Mesendoderm (in vitro differentiated cells): ENCODE measurements at places on chromosomes 5 and 9.

GRCh38 chr5:73153513-73153912 lies 19.5 kb upstream of the TMEM174 start:
- no peak for DNase-seq

GRCh38 chr9:37286530-37287175 lies 135.8 kb upstream of the GRHPR start:
- DNase-seq: no peak

GRCh38 chr5:83426855-83427254 lies 44.7 kb upstream of the VCAN start:
- no peak for DNase-seq

DNA sequence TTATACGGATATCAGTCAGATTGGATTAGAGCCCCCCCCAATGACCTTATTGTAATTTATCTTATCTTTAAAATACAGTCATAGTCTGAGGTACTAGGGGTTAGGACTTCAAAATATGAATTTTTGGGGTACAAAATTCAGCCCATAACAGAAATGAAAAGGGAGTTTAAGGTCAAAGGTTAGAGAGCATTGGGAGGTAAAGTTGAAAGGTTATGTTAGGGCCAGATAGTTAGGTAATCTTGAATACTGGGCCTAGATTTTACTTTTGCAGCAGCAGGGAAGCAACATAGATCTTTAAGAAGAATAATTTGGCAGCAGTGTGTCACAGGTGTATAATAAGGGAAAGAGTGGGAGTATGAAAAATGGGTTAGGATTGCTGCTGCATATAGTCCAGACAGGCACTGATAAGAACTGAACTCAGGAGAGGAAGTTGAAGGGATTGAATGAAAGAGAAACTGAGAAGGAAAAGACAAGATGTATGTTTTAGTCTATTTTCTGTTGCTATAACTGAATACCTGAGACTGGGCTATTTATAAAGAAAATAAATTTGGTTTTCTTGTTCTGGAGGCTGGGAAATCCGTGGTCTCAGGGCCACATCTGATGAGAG lies 10.7 kb upstream of the GCNT4 start:
- no peak for DNase-seq

DNA sequence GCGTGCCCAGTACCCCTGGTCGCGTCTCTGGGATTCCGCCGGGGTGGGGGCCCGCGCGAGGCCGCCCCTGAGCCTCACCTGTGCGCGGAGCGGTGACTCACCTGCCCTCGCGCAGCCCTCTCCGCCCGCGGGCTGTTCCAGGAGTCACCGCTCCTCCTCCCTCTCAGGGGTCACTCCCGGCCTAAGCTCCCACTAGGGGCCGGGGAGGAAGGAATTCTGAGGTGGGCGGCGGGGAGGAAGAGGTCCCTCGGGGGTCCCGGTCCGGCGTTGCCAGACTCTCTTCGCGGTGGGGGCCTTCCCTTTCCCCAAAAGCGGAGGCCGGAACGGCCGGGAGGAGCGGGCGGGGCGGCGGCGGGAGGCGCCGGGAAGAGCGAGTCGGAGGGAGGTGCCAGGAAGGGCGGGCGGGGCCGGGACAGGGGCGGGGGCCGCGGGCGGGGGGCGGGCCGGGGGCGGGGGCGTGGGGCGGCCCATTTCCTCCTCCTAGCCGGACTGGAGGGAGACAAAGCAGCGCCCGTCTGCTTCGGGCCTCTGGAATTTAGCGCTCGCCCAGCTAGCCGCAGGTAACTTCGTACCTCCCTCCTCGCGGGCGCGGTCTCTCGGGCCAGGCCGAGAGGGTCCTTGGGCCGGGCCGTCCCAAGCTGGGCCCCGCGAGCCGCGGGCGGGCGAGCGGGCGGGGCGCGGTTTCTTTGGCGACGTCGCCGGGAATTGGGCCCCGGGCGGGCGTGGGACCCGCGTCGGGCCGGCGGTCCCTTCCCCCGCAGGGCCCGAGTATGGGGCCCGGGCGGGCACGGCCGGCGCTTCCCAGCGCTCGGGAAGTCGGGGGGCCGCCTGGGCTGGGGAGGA lies at the start of gene CTNNA1:
TSS of gene CTNNA1 (plus strand) at position 475 of the 843 bp plus-strand sequence. CDS start 28,500 bp downstream, outside the sequence.
- peak; percentile 94 for DNase-seq

GRCh38 chr5:89729623-89730301 lies 679.8 kb downstream of the CETN3 start:
- peak; percentile 63 for DNase-seq

GRCh38 chr5:7518947-7519560 lies 123.1 kb downstream of the ADCY2 start:
- DNase-seq: peak; percentile 85

- no peak for DNase-seq
Observed at GRCh38 chr5:3341446-3342240, 254.0 kb upstream of the IRX1 start.

GRCh38 chr5:138663009-138663408 lies 87.8 kb upstream of the HSPA9 start:
- DNase-seq: no peak

DNA sequence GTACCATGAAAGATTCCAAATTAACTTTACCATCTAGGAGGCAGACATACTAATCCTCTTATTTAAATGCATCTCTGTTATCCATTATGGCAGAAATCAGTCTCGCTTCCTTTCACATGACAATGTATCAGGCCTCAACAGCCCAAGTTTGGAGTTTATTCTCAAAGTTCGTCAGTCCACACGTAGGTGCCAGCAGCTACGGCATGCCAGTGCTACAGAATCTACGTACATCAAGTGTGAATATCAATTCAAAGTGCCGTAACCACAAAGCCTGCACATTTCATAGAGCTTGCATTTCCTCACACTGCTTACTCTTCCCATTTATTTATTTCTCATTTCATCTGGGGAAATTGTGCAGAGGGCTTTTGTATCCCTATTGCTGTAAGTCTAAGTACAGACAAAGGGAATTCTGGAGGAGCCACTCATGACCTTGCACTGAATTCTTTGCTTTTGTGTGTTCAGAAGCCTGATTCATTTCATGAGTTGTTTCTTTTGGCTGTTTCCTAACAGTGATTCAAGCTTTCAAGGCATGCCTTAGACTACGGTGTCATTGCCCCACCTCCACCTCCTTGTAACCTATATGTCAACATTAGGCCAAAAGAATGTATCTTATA lies 10.0 kb downstream of the ENC1 start:
- peak; percentile 56 for DNase-seq

GRCh38 chr5:80976985-80977384 lies 16.8 kb downstream of the RASGRF2 start:
- DNase-seq: no peak

- no peak for DNase-seq
Observed at GRCh38 chr5:23740029-23740428, 232.6 kb downstream of the PRDM9 start.

GRCh38 chr5:147140558-147140957 lies 94.3 kb upstream of the STK32A start:
- DNase-seq: no peak

GRCh38 chr5:146339715-146340259 lies 1.1 kb downstream of the POU4F3 start:
- DNase-seq: peak; percentile 22

DNA sequence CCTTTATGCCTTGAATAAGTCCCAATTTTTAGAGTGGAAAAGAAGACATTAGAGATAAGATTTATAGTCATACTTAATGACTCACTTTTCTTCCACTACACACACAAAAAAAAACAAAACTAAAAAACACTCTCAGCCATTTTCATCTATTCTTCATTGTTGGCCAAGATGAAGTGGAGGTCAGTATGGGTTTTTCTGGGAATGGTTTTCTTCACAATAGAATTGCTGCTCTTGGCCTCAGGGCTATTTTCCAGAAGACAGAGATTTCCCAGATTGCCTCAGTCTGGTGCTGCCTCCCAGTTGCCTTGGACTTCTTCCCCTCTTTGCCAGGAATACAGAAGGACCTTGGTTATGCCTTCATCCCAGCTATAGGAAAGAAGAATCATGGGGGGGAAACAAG lies 463.7 kb downstream of the TMEM232 start:
- no peak for DNase-seq

DNA sequence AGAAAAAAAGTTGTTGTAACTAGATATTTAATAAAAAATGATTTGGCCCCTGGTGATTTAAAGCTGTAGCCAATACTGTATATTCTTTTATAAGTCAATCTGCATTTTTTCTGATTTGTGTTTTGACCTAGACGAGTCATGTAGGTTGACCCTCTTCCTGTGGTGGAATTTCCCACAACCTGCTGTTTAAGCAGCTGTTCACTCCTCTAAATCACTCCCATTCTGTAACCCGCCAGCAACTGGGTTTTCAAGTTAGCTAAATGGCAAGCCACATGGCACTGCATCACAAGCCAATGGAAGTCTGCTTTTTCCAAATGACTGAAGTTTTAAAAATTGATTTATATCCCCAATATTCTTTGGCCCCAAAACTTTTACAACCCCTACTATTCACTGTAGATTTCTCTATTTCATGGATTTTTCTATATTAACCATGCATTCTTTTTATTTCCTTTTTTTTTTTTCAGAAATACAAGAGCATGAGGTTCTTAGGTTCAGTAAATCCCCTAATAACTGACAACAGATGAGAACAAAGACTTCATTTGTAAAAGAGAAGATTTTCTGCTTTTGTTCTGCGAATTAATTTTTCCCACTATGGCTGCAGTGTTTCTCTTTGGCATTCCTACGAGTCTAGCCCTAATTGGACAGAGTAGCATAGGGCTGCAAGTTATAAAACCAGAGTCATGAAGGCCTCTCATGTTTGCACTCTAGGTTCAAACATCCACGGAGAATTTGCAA lies 184.5 kb upstream of the TLE4 start:
- no peak for DNase-seq

- peak; percentile 24 for DNase-seq
Observed at GRCh38 chr5:146624179-146624578, 108.2 kb upstream of the GPR151 start.

DNA sequence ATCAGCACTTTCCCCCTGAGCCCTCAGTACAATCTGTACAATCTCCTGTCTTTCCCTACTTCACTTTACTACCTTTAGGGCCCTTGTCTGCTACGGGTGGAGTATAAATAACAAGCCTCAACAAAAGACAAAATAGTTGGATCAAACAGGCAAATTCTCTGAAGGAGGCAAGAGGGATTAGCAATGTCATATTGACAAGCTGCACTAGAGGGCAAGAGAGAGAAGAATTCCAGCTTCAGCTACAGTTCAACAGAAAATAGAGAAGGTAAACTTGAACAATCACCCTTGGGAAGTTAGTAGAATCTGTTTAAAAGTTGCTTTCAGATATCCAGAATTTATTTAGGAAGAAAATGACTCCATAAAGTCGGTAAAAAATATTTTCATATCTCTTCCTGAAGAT lies 68.4 kb upstream of the IZUMO3 start:
- DNase-seq: peak; percentile 68

- DNase-seq: no peak
Observed at GRCh38 chr9:38316166-38316780, 76.2 kb upstream of the ALDH1B1 start.

- DNase-seq: no peak
Observed at GRCh38 chr5:153748823-153749222, 258.4 kb downstream of the GRIA1 start.

DNA sequence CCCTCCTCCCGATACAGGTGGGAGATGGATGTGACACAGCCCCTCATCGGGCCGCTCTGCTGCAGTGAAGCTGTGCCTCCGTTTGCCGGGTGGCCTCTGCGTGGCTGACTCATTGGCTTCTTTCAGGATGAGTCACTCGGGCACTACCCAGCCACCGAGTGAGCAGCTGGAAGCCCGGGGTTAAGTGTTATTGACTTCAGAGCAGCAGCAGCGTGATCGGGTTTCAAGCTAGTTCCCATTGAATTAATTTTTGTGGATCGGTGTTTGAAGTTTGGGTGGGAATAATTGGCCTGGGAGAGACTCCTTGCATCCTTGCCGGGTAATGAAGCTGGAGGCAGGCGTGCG lies 266.4 kb upstream of the IRX4 start:
- peak; percentile 87 for DNase-seq

DNA sequence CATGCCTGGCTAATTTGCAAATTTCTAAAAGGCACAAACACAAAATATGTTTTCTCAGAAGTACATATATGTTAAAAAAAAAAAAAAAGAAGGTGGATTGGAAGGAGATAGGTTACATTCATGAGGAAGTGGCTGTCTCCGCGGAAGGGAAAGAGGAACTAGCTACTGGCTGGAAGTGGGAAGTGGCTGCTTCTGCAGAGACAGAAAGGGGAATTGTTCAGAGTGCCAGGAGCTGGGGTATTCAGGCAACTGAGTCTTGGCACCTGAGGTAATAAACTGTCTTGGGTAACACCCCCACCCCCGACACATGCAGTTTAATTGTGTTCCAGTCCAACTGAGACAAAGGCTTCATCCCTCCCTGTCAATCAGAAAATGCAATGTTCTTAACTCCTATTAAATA lies 45.6 kb downstream of the S1PR3 start:
- no peak for DNase-seq

GRCh38 chr5:102863764-102864560 lies 108.9 kb downstream of the PAM start:
- peak; percentile 9 for DNase-seq

- DNase-seq: no peak
Observed at GRCh38 chr9:5845157-5845531, 12.2 kb upstream of the ERMP1 start.

DNA sequence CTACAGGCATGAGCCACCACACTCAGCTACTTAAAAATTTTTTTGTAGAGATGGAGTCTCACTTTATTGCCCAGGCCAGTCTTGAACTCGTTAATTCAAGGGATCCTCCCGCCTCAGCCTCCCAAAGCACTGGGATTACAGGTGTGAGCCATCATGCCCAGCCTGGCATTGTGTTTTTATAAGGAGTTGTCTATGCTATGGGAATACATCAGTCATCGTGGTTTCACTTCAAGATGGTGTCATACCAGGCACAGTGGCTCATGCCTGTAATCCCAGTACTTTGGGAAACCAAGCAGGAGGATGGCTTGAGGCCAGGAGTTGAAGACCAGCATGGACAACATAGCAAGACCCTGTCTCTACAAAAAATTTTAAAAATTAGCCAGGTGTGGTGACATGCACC lies 49.7 kb downstream of the CYSTM1 start:
- DNase-seq: no peak

GRCh38 chr9:125655691-125656410 lies 51.2 kb downstream of the MAPKAP1 start:
- peak; percentile 81 for DNase-seq

- DNase-seq: peak; percentile 65
Observed at GRCh38 chr9:77575785-77576184, 72.3 kb downstream of the GNA14 start.

DNA sequence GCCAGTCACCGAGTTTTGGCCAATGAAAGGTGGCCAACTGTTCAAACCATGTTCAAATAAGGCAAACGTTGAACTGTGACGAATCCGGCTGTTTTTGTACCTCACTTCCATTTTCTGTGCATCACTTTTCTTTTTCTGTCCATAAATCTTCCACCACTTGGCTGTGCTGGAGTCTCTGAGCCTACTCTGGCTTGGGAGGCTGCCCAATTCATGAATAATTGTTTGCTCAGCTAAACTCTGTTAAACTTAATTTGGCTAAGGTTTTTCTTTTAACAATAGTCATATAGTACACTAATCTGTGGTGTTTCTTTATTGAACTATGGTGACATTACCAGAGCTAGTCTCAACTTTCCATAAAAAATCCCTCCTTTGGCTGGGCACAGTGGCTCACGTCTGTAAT lies 11.3 kb downstream of the NIM1K start:
- no peak for DNase-seq

- DNase-seq: peak; percentile 36
Observed at GRCh38 chr5:122906768-122907167, 61.4 kb downstream of the SNX24 start.

GRCh38 chr9:117242082-117242481 lies 172.8 kb downstream of the ASTN2 start:
- no peak for DNase-seq

GRCh38 chr5:127572930-127573329 lies 55.5 kb downstream of the PRRC1 start:
- peak; percentile 19 for DNase-seq

GRCh38 chr9:113523421-113524141 lies 60.1 kb downstream of the RGS3 start:
- DNase-seq: no peak
